ENCODE measurements at places on chromosomes 6 and 20.

GRCh38 chr20:62549499-62550086 is 73.8 kb upstream of the GATA5 start:
- no peak for DNase-seq

- DNase-seq: peak; percentile 25
These were observed 528 bp downstream of the NHSL1 start for GRCh38 chr6:138498629-138499302.

DNA sequence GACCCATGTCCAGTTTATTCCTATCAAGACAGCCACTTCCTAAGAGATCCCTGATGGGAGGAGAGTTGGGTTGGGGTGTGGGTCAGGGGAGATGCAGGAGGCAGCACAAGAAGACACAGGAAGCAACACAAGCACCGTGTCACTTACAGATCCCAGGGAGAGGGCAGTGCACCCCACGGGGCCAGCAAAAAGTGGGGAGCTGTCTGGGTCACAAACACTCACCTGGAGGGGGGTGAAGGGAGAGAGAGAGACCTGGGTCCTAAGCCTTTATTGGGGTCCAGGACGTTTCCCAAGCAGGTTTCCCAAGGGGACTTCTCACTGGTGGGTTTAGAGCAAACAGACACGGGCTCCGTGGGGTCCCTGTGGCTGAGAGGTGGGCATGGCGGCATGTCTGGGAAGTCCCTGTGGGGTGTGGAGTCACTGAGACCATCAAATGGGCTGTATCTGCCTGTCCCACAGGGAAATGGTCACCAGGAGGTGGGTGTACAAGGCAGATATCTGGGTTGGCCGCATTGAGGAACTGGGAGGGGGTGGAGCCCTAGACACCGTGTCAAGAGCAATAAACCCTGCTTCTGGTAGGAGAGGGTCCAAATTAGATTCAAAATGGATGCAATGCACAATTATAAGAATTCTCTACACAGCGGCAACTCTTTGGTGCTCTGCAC is 1.6 kb upstream of the CD93 start:
- DNase-seq: no peak

DNA sequence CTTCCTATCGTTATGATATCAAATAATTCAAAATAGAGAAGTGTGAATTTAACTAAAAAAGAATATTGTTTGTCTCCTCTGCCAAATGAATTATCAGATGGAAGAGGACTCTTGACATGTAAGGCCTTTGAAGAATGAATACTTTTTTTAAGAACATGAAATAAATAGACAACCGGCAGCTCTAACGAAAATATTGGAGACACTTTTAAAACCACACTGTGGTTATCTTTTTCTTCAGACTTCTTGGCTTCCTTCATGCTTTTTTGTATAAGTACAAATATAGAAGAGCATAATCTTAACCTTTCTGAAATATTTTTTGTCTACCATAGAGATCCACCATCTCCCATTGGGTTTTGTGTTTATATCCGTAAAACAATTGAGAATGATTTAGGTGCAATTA is 115.2 kb upstream of the SCGN start:
- DNase-seq: no peak

- peak; percentile 53 for DNase-seq
These were observed 2.4 kb downstream of the MARCKS start for GRCh38 chr6:113859349-113860180.

DNA sequence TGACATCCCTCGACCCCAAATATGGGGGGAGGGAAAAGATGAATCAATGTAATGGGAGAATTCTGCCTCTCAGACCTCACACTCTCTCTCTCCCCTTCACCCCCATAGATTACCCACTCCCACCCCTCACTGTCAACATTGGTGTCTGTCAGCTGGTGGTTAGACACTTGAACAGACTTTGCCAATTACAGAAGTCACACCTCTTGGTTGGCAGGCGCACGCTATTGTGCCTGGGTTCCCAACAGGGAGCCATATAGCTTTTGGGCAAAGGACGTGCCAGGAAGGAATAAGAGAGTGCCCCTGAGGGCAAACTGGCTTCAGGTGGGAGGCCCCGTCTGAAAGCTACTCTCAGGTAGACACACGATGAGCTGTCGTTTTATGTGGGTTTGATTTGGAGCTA is 54.1 kb upstream of the FYN start:
- DNase-seq: no peak

DNA sequence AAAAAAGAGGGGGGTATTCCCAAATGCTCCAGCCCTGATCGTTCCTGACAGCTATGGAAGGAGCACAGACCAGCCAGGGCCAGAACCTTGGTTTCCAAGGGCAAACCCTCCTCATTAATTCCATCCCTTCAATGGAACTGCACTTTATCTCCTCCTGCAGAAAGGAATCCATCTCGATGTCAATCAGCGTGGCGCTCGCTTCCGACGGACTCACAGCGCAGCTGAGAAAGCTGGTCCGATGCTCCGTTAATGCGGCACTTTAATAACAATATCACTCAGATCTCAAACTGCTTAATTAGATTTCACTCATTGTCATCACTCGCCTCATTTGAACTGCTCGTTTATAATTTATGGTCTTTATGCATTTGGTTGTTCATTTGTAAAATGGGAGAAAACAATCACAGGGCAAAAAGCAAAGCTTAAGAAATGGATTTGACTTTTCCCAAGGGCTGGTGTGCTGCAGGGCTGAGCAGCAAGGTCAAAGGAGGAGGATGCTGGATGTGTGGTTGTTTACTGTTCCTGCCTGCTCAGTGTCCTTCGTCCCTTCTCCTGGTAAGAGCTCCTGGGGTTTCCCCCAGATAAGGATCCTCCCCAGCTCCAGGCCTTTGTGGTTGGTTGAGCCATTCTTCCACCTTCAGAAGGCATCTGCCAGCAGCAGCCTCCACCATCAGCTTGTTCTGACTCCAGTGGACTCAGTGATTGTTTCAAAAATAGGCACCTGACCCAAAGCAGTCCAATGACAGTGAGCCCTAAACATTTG is 152.7 kb downstream of the ANKRD60 start:
- peak; percentile 55 for DNase-seq

- no peak for DNase-seq
These were observed 13.7 kb downstream of the RIPK1 start for GRCh38 chr6:3081960-3082359.

GRCh38 chr6:14513496-14514393 is 396.2 kb downstream of the CD83 start:
- DNase-seq: no peak

DNA sequence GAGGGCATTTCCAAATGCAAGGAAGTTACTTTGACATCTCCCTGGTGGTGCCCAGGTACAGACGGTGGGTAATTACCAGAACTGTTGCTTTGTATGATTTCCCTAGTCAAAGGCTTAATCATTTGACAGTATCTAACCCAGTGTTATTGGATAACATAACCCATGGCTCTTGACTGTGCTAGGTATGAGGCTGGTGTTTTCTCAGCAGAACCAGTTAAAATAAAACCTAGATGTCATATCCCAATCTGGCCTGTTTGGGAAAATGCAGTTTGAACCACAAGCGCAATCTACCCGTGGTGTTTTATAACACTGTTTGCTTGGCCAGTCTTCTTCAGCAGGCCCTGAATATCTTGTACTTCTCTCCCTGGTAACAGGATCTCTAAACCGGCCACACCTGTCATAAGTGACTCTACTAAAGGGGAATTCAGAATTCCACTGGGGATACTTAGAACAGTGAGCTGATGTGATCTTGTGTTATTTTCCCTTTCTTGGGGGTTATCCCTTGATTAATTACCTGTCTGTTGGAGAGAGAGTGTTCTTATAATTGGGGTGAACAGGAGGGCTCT is 32.8 kb downstream of the PPP1R14C start:
- peak; percentile 65 for DNase-seq

DNA sequence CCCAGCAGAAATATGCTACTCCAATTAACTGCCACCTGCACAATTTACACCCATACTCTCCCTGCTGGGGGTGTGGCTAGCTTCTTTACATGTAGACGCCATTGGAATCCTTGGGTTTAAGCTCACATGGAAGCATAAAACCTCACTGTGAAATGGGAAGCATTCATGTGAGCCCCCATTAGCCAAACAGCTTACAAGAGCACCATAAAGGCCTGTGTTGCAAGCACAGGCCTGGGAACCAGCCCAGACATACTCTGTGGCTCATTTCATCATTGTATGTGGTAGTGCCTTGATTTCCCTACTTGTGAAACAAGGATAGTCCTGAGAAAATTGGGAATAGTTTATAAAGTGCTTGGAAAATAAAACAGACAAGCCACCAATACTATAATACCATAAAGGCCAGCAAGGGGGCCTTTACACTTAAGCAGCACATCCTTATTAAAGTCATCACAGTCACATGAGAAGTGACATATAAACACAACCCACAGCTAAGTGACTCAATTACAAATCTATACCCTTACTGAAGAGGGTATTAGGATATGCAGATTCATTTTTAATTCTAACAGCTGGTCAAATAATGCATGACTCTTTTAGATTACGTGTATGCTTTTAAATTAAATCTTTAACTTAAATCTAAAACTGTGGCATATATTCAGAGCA is 6.8 kb downstream of the ADNP start:
- no peak for DNase-seq

Data from kidney tubule cell (primary cell).